Myocyte (in vitro differentiated cells): ENCODE measurements at places on chromosomes 12 and 14. TPM values are rescaled to one million over a fixed set of nuclear protein-coding genes. Genes with fewer than 3 reads are reported as not detected.
A peak's percentile ranks its signal among the peaks of the same experiment; 100 is the strongest.

DNA sequence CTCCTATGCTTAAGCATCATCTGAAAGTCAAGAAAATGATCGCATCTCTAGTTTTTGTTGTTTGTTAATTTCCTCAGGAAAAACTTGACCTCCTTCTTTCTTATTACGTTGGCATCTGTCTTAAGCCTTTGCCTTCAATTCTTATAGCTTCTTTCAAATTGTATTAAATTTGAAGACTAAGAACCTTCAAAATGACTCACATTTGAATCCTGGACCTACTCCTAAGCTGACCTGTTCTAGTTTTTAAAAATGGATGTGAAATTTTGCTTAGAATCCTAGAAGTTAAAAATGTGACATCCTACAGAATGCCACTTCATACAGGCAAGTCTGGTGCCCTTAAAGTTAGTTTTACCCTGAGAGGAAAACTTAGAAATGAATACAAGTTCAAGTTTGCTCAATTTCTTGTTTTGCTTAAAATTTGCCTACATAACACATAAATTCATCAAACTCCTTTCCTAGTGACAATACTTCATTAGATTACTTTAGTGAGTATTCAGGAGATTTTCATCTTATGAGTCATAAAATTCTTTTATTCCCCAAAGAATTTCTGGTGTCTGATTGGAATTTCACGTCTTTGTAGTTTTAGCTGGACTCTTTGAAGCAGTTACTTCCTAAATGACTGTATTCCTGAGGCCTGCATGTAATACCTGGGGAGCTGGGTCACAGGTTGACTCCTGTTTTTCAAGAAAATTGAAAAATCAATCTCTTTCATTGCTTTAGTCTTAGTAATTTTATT, 152.3 kb downstream of the MSRB3 start:
- DNase-seq: peak; percentile 48

DNA sequence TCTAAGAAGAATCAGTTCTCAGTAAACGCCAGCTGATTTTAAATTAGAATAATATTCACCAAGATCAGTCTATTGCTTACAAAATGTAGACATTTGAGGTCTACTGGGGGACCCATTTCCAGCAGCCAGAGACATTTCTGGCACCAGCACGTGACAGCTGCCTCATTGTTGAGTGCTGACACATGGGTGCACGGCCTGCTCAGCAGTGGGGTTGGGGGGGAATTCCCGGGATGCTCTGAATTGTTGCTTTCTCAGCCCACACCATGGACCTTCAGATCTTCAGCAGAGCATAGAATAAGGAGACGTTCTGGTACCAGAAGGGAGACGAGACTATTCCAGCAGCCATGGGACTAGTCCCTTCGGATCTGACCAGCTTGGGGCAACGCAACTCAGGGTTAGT, 18.3 kb downstream of the PLEKHG7 start:
- DNase-seq: peak; percentile 77

- no peak for DNase-seq
These were observed 709.3 kb downstream of the RPS29 start for GRCh38 chr14:48876806-48877340.

DNA sequence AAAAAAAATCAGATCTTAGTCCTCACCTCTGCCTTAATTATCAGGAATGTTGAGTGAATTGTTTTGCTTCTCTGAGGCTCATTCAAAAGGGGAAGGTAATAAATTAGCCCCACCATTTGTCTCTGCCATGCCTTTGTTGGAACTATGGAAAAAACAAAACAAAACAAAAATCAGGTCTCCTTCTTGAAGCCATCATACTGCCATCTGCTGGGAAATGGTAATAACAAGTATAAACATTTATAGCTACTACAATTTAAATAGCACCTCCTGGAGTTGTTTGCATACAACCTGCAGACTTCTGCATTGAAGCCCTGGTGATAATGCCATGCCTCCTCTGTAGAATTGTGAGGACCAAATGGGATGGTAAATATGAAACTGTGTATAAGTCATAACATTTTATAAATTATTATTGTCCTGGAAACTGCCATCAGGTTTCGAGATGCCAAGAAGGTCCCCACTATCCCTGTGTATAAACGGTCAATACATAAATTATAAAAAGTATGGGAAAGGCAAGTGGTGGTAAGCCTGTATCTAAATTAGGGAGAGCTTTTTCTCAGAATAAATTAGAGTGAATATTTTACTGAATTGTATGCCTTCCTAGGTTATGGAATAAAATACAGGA, 87.2 kb upstream of the FGD4 start:
- peak; percentile 62 for DNase-seq

DNA sequence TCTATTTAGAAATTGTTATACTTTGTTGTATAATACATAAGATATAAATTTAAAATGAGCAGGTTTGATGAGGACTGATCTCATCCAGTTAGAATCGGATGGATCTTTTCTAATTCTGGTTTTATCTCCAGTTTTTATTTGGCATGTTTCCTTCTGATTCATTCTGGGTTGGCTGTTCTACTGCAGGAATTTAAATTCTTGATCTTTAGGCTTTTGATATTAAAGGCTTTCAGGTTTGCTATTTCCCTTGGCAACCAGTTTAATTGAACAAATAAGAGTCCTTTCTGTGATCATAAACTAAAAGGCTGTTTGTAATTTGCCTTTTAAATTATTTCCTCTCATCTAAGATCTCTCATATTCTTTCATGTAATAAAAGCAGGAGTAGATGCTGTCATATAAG, 83.4 kb downstream of the PDE6H start:
- no peak for DNase-seq

- DNase-seq: peak; percentile 77
These were observed 2.1 kb downstream of the ATP2A2 start for GRCh38 chr12:110282956-110283817.

- no peak for DNase-seq
These were observed 21.7 kb downstream of the ABCD4 start for GRCh38 chr14:74281069-74281468.

GRCh38 chr12:54052438-54053002, 1.1 kb upstream of the HOXC4 start:
- DNase-seq: peak; percentile 53

CCDC198 gene
- total RNA-seq: not detected in 2 replicates

INHBE gene
- total RNA-seq: 12.2 and 15.7 TPM in 2 replicates
